ENCODE measurements at places on chromosomes 4 and X. TPM values are rescaled to one million over a fixed set of nuclear protein-coding genes. Genes with fewer than 3 reads are reported as not detected.

NLGN4X gene
- total RNA-seq, result 17.4 TPM

SH2D1A gene
- 0.43 TPM for total RNA-seq

SLC4A4 gene
- total RNA-seq, result 9.0 TPM

ZNF157 gene
- 2.4 TPM for total RNA-seq

ZCCHC18 gene
- 3.7 TPM for total RNA-seq

- DNase-seq, result no peak
Measured at GRCh38 chr4:121041307-121042090, 30.8 kb downstream of the NDNF start.

GRCh38 chr4:57182132-57182874 is 72.1 kb upstream of the IGFBP7 start:
- no peak for DNase-seq

DNA sequence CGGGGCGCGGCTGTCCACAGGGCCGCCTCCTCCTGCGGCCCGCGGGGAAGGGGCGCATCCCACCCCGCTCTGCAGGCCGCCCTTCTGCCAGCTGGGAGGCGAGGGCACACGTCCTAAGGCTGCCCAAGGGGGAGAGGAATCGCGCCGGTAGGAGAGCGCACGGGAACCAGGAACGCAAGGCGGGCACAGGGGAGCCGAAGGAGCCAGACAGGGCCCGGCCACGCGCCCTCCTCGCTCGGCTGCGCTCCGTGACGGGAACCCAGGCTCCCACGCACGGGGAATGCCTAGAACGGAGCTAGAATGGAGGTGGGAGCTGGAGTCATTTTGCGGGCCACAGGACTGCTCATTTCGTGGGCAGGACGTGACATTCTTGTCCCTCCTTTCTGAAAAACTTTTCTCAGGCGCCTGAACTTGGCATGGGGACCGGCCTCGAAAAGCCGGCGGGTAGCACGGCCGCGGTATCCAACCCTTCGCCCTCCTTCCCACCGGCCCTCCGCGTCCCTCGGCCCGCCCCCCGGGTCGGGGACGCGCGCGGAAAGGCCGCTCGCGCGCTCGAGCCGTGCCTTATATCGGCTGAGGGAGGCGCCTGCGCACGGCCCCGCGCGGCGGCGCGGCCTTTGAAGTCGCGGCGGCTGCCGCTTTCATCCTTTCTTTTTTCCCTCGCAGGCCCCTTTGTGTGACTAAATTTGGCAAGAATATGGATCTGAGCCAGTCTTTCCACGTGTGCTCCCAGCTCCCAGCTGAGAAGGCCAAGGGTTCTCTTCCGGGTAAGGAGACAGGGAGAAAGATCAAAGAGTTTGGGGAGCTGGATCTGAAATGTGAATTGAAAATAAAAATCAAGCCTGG is 4.2 kb upstream of the LEF1 start:
- peak; percentile 43 for DNase-seq

- no peak for DNase-seq
Measured at GRCh38 chrX:129877401-129877800, 28.6 kb upstream of the UTP14A start.

DNA sequence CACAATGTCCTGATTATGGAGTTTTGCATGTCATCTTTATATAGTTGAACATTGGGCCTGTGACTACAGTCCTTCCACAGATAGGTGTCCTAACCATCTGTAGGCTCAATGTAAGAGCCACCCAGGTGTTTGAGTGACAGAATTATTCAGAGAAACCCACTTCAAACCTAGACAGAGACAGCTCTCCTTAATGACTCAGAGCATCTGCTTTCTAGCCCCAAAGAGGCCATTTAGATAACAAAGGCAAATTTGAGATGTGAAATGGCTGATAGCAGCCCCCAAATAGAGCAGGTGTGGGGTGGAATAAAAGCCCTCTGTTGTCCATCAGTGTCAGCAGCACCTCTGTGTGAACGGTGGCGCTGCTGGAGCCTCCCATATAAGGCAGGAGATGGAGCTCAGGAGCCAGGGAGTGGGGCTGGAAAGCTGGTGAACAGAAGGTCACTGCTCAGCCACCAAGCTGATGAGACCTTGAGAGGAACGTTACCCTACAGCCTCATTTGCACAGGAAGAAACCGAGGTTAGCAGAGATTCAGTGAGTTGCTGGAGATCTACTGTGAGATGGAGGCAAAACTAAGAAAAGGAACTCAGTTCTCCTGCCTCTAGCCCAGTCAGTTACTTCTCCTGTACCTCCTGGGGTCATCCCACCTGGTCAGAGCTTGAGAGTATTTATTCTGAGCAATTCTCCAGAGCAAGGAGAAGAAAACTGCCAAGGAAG is 153.3 kb upstream of the LNX1 start:
- no peak for DNase-seq

All from uterus (tissue), 4 donors.